ENCODE measurements at places on chromosomes 16 and 17.

GRCh38 chr17:75011401-75012095, 922 bp upstream of the MRPL58 start:
- peak; percentile 80 for DNase-seq

DNA sequence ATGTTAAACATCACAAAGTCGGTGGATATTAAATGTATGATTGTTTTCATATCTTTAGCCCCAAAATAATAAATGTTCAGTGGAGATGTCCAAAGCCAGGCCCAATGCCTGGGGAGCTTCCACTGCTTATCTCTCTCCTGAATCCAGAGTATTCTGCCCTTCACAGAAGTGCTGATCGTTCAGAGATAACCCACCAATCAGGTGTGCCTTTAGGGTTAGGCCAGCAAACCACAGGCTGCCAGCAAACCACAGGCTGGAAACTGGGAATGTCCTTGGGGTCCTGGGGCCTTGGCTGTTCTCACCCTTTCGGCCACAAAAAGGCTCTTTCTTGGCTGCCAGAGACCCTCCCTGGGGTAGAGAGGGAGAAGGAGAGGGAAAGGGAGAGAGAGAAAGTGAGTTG, 33.9 kb downstream of the NXN start:
- DNase-seq = no peak

DNA sequence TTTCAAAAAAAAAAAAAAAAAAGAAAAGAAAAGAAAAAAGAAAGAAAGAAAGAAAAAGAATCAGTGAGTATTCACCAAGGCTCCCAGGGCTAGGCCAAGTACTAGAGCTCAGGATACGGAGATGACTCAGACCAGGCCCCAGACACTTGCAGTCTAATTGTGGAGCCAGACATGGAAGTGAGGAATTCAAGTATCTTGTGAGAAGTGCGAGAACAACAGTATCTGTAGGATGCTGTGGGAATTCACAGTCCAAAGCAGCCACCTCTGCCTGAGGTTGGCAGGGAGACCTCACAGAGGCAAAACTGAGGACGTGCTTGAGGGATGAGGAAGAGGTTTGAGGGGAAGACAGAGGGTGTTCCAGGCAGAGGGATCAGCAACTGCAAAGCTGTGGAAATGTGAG, 14.0 kb upstream of the ALDOA start:
- no peak for DNase-seq

DNA sequence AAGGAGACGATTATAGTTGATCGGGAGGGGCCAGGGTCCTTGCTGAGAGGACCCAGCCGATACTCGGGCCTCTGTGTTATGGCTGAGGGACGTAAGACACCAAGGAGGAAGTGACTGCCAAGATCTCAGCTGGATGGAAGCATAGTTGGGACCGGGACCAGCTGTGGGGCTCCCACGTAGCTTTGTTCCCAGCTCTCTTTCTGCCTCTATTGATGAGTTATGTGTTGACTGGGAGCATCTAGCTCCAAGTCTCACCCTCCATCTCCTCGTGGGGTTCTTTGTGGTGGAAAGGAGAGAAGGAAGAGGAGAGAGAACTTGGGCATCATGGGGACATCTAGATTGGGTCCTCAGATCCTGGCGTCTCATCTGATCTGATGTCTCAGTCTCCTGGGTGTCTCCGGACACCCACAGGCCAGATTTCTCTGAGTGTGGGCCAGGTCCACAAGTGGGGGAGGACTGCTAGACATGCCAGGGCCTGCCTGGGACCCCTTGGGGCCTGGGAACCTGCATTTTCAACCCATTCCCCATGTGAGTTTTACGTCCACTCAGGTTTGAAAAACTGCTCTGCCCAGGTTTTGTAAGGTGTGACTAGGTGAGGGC, 1.0 kb downstream of the MGRN1 start:
- DNase-seq = no peak

- no peak for DNase-seq
Observed at GRCh38 chr17:69997332-69997731, 77.7 kb upstream of the KCNJ16 start.

GRCh38 chr16:10827691-10828341, 9.2 kb upstream of the TVP23A start:
- DNase-seq = no peak

DNA sequence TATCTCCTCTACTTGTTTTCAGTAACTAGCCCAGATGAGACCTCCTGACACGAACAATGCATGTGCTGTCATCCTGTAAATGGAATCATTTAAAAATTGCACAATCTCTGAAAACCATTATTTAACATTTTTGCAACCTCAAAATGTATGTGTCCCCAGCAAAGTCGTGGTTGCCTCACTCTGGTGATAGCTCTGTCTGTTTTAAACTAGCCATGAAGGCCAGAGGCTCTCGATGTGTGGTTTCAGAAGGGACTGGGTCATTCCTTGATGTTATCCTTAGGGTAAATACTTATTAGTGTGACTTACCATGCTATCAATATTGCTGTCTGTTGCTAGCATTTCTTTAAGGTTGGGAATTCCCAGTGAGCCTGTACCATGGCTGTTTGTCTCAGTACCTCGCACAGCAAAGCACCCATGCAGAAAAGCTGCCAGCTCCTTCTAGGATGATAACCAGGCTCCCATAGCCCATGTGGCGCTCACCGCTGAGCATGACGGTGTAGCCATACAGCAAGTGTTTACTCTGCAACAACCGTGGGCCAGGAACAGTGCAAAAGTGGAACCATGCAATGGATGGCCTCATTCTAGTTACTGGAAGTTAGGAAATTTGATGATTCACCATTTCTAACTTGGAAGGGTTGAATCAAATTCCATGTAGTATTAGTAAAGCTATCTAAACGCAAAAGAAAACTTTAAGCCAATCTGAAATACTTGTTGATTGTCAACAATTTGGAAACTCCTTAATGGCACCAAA, 2.9 kb upstream of the PGS1 start:
- DNase-seq = no peak

DNA sequence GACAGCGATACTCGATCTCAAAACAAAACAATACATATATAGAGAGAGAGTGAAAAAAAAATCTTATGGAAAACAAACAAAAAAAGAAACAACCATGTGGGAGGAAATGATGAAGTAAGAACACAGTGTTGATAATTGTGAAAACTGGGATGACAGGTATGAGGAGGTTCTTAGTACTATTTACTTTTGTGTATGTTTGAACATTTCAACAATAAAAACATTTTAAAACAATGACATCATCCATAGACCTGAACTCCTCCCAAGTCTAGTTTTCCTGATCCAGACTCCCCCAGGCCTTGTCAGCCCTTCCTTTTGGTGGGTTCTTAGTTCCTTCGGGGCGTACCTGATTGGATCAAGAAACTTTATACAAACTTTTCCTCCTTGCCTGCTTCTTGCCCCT, 51.7 kb downstream of the CCDC42 start:
- DNase-seq = peak; percentile 95

- DNase-seq = no peak
Observed at GRCh38 chr16:8936421-8936820, 27.3 kb downstream of the USP7 start.

GRCh38 chr16:51839727-51840462, 688.8 kb upstream of the SALL1 start:
- no peak for DNase-seq

GRCh38 chr17:38719943-38720641, 10.0 kb upstream of the CISD3 start:
- no peak for DNase-seq

DNA sequence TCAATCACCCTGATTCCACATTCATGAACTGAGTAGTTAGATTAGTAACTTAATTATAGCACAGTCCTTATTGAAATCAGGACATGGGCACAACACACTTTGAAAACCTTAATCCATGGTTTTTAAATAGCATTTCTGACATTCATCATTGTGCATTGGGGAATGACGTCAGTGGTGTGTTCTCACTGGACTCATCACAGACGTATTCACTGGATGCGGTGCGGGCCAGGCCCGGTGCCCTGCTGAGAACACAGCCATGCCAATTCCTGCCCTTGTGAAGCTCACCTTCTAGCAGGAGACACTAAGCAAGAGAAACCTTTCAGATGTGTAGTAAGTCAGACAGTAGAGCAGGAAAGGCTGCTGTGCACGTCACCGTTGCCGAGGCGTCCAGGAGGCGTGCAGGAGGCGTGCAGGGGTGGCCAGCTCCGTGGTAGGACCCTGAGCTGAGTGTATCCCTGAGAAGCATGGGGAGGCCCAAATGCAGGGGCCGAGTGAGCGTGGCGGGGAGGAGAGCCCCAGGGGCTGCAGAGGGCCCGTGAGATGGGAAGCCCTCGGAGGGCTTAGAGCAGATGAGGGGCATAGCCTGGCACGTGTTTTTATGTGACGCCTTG, 12.9 kb downstream of the BANP start:
- DNase-seq = no peak

- no peak for DNase-seq
Observed at GRCh38 chr17:79707931-79708891, 22.5 kb upstream of the ENPP7 start.

GRCh38 chr16:11783319-11784037, 13.6 kb downstream of the ZC3H7A start:
- DNase-seq = no peak

- DNase-seq = no peak
Observed at GRCh38 chr17:66025551-66025950, 166.4 kb downstream of the CEP112 start.

- no peak for DNase-seq
Observed at GRCh38 chr16:79713609-79714309, 113.2 kb upstream of the MAF start.

DNA sequence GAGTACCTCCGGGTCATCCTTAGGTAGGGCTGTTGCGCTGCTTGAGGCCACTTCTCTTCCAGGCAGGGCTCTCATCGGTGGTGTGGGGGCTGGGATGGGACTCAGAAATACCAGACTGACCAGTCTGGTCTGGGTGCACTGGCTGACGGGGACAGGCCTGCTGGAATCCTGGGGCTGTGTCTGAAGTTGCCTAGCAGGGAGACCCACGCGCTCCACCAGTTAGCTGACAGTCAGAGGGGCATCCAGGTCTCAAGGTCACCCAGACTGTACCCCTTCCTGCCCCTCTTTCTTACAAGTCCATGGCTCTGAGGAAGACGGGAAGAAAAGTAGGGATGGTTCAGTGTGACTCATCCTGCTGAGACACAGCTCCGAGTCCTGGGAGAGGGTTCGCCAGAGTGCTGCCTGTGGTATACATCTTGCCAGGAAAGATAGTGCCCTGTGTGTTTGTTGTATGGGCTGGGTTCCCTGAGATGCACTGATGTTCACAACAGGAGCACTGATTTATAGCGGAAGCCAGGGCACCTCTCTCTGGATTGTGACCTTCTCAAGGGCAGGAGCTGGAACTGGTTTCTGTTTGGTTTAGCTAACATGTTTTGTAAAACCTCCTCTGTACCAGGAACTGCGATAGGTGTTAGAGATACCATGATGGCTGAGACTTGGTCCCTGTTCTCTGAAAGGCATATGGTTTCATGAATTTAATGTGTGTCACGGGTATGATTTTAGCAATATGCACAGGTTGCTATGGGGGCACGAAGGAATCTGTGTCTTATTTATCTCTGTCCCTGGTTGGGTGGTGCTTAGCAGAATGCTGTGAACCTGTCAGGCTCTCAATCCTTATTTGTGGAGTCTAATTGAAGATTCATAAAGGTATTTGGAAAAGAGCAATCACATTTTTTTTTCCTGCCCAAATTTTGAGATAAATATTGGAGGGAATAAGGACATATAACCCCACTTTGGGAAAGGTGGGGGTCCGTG, 97.5 kb downstream of the OR1D5 start:
- peak; percentile 89 for DNase-seq

DNA sequence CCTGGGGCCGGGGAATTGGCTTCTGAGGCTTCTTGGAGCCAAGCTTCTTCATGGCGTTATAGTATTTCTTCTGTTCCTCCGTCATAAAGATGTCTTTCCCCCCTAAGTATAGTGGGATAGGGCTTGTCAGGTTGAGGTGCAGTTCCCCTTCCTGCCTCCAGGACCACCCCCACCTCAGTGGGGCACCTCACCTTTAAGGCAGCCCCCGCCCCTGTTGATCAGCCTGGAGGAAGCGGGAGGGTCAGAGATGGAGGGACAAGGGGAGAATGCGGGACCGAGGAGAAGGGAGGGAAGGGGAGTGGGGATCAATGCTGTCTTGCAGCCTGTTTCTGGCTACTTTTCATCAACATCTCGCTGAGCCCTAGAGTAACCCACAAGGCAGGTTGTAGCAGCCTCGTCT, 11.6 kb upstream of the CD79B start:
- DNase-seq = no peak

DNA sequence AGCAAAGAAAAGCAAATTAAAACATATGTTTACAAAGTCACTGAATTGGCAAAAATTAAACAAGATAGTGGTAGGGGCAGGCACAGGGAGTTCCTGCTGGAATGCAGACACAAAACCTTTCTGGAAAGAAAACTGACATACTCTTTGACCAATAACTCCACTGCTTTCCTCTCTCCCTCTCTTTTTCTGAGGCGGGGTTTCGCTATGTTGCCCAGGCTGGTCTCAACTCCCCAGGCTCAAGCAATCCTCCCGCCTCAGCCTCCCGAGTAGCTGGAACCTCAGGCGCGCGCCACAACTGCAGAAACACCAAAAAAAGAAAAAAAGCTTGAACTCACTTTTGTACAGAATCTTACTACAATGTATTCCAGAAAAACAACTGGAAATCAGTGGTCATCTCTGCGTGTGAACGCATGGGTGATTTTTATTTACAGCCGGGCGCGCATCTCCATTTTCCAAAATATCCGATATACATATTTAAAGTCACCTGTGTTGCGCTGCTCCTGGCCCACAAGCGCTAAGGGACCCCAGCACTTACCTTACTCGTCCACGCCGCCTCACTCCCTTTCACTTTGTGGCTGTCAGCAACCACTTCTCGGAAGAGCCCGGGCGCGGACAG, 480 bp downstream of the TXNL4B start:
- DNase-seq = no peak

- no peak for DNase-seq
Observed at GRCh38 chr17:17146786-17147406, 59.2 kb downstream of the PLD6 start.

DNA sequence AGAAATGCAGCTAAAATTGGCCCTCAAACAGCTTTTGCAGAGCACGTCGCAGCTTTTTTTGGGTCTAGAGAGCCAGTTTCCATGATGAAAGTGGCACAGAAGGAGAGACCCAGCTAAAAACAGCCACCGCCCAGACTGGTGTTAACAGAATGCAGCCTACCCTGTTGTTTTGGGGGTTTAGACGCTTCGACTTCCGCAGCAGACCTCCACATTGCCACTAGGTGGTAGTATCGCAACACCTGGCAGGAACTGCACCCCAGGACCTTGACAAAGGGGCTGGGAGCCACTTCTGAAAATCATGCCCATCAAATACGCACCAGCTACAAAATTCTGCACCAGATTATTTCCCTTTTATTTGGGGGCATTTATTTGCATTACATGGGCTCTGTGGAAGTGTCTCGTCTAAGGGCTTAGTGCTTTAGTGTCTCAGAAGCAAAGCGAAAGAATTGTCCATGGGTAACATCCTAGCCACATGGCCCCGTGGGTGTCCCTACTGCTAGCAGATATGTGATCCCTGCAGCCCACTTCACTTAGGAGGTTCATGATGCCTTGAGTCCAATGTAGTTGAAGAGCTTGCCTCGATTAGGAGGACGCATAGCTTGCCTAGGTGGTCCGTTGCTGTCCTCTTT, 167.1 kb downstream of the HAPSTR1 start:
- no peak for DNase-seq

Data from LNCaP clone FGC (cell line).